ENCODE measurements at places on chromosomes 13 and 19.

- no peak for DNase-seq
Observed at GRCh38 chr19:55580628-55581144, at the start of gene ZNF579. Gene ZNF579, minus strand, starts transcription at chr19:55580848. Its CDS starts 1,209 bp downstream, at chr19:55579639.

- DNase-seq: no peak
Observed at GRCh38 chr13:80871481-80871880, 530.6 kb upstream of the SPRY2 start.

- DNase-seq: no peak
Observed at GRCh38 chr19:1113030-1113985, 9.5 kb downstream of the GPX4 start.

- no peak for DNase-seq
Observed at GRCh38 chr13:41859565-41859964, 101.3 kb downstream of the VWA8 start.

GRCh38 chr13:20684041-20684440, 19.5 kb upstream of the IL17D start:
- no peak for DNase-seq

GRCh38 chr13:66681403-66681802, 548.7 kb downstream of the PCDH9 start:
- DNase-seq: no peak

DNA sequence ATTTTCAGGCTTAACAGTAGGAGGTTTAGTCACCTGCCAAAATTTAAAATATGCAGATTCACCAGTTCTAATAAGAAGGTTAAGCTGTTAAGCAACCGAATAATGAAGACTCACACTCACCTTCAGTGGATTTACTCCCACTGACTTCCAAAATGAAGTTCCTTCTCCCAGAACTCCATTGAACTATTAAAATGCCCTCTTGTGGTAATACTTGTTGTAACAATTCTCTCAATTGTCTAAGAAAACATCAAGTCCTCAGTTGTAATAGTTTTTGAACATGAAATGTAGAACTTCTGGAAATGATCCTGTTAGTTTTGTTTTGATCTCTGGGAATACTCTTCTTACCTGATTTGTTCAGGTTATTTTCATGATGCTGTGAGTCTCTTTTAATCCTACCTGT, 522.0 kb upstream of the ATXN8OS start:
- no peak for DNase-seq

DNA sequence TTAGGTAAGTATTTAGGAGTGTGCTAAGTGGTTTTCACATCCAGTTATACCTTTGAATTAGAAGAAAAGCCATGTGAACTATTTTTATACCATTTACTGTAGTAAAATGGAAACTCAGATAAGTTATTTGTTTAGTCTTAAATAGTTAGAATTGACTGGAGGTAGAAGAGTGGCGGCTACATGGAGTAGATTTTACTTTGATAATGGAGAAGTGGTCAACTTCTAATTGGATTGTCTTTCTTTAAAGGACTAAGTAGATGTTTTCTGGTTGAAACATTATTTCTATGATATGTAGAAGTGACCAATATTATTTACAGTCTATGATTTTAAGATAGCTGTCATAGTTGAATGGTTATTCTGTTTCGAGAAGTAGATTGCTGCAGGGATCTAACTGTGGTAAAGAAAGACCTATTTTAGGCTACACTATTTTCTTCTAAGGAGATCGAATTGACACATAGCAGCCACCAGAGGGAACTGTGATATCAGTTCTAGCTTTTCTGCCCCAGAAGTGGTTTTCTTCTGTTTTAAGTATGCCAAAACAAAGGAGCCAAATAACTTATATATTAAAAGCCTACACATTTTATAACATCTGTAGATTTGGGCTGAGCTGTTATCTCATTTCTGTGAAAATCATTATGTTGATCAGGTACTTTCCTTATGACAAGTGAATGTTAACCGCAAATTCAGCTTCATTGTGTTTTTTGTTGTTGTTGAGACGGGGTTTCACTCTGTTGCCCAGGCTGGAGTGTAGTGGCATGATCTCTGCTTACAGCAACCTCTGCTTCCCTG, 26.1 kb downstream of the ZMYM2 start:
- no peak for DNase-seq

DNA sequence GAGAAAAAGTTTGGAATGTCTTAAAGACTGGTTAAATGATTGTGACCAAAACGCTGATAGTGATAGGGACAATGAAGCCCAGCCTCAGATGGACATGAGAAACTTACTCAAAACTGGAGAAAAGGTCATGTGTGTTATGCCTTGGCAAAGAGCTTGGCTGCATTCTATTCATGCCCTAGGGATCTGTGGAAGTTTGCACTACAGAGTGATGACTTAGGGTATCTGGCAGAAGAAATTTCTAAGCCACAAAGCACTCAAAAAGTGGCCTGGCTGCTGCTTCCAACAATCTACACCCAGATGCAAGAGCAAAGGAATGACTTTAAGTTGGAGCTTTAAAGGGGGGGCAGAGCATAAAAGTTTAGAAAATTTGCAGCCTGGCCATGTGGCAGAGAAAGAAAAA, 521.3 kb downstream of the UQCRFS1 start:
- no peak for DNase-seq

DNA sequence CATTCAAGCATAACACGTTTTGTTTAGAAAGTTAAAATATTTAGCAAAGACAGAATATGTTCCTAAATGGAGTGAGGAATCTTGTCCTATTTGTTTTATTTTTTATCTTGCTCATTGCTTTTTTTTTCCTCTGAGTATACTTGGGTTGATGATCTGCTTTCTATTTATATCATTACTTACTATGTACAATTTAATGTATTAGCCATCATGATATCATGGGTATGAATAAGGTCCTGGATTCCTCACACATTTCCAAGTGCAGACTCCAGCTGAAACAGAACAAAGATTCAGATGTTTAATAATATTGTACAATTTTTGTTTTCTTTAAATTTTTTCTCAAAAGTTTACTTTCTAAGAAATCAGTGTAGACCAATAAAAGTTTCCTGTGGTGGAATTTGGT, 388.2 kb downstream of the GPC6 start:
- no peak for DNase-seq

GRCh38 chr19:8108560-8109445, 40.6 kb downstream of the FBN3 start:
- no peak for DNase-seq

DNA sequence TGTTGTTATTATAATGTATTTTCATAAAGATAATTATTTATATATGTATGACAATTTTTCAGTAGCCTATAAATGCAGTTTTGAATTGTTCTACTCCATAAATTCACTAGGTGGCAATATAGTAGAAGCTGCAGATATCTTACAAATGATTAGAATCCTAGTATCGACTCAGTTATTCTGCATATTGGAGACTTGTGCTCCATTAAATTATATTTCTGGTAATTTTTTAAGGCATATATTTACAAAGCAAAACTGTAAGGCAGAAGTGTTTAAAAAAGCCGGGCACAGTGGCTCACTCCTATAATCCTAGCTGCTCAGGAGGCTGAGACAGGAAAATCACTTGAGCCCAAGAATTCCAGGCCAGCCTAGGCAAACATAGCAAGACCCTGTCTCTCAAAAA, 58.7 kb downstream of the DPY19L3 start:
- no peak for DNase-seq

DNA sequence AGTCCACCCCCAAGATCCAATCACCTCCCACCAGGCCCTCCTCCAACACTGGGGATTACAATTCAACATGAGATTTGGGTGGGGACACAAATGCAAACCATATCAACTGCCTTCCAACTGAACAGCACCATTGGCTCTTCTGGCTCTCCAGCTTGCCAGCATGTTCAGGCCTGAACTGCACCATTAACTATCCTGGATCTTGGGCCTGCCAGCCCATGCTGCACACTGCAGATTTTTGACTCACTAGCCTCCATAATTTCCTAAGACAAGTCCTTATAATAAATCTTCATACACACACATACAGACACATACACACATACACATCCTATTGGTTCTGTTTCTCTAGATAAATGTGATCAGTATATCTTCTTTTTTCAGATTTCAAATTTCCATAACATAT, 737.1 kb upstream of the SPRY2 start:
- DNase-seq: no peak

DNA sequence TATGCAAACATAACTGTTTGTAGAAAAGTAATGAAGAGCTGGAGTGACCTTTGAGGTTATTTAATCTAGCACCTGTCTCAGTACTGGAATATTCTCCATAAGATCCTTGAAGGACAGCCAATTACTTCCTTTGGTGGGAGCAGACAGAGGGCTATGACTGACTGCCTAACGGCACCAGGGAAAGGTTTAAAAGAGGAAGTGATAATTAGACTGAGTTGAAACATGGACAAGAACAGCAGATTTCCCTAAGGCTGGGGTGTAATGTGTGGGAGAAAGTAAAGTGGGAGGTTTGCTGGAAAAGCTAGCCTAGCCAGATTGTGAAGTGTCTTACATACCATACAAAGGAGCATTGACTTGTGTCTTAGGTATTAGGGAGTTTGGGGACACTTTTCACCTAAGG, 191.3 kb upstream of the PCDH9 start:
- DNase-seq: no peak

- DNase-seq: no peak
Observed at GRCh38 chr19:47631681-47632446, 22.9 kb downstream of the BICRA start.

DNA sequence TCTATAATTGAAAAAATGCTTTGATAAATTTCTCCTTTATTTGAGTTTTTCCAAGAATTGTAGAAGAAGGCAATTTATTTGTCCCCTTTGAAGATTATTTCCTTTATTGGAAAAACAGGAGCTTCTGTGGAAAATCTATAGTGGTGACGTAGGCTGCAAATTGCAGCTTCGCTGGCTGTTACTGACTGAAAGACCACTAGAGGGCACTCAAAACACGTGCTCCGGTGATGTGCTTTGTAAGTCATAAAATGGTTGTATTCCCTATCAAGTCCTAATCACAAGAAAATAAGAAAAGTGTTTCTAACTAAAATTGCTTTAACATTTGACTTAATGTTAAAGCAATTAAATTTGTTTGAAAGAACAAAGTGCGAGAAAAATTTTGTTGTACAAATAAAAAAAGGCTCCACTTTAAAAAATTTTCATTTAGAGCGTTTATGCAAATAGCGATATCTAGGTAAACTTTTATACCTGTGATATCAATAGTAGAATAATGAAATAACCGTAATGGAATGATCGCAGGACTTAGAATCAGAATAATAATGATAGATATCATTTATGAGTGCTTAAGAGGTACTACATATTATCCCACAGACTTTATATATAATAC, 638.2 kb upstream of the SPRY2 start:
- DNase-seq: no peak

GRCh38 chr13:23833733-23834611, 55.2 kb downstream of the MIPEP start:
- no peak for DNase-seq

- no peak for DNase-seq
Observed at GRCh38 chr19:6890938-6891337, 3.6 kb downstream of the ADGRE1 start.

DNA sequence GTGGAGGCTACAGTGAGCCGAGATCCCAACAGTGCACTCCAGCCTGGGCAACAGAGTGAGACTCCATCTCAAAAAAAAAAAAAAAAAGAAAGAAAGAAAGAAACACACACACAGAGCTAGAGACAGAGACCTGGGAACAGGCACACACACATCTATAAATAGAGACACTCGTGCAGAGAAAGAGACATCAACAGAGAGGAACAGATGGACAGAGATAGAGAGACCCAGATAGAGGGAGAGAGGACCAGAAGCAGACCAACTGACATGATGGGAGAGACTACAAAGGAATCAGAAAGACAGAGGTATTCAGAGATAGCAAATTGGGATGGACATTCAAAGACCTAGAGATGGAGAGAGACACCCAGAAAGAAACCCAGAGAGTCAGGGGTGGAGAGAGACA, 2.1 kb upstream of the CA11 start:
- DNase-seq: no peak

- DNase-seq: no peak
Observed at GRCh38 chr19:3975637-3976087, 4.8 kb upstream of the DAPK3 start.

DNA sequence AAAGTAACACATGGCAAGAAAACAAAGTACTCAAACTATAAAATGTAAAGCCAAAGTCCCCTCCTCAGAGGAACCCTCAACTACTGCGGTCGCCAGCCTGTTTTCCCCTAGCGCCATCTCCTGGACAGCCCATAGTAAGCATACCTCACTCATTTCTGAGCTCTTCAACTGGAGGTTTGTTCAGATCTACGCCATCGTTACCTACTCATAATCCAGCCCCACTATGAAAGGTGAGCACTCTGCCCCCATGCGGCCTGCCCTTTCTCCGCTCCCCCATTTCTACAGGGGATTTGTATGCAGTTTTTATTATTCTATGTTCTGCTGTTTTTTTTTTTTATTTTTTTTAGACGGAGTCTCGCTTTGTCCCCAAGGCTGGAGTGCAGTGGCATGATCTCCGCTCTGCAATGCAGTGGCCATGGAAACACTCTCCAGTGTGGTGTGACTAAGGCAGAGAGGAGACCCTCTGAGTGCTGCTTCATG, 26.2 kb downstream of the OPA3 start:
- DNase-seq: no peak

- no peak for DNase-seq
Observed at GRCh38 chr13:26663791-26664190, 96.8 kb downstream of the GPR12 start.

GRCh38 chr13:106343836-106344235, 191.6 kb downstream of the EFNB2 start:
- DNase-seq: no peak

- no peak for DNase-seq
Observed at GRCh38 chr13:54216221-54216620, 1187.6 kb downstream of the OLFM4 start.

- no peak for DNase-seq
Observed at GRCh38 chr13:110150384-110151101, 156.4 kb downstream of the COL4A1 start.

- no peak for DNase-seq
Observed at GRCh38 chr19:16335226-16335625, 10.6 kb downstream of the KLF2 start.

DNA sequence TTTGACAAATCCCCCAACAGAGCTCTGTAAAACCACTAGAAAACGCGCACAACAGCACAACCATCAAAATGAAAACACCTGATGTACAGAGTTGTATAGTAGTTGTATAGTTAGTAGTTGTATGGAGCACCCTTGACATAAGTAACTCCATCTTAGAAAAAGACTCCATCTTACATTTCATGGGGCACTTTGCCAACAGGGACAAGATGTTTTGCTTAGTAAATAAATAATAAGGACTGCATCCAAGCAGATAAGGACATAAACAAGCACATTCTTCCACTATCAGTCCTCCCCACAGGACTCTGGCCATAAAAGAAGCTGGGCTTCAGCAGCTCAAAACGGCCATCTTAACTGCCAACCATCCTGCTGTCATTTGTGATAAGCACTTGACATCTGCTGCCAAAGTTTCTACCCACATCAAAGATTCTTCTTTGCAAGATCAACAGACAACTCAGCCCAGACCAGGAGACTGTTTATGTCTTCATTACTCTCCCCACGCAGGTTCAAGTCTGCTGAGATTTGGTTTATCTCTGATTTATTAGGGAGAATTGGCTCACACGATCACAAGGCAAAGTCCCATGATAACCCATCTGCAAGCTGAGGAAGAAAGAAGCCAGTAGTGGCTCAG, 20.7 kb upstream of the ZNF331 start:
- DNase-seq: no peak
